ENCODE measurements at places on chromosomes 2 and 18.

DNA sequence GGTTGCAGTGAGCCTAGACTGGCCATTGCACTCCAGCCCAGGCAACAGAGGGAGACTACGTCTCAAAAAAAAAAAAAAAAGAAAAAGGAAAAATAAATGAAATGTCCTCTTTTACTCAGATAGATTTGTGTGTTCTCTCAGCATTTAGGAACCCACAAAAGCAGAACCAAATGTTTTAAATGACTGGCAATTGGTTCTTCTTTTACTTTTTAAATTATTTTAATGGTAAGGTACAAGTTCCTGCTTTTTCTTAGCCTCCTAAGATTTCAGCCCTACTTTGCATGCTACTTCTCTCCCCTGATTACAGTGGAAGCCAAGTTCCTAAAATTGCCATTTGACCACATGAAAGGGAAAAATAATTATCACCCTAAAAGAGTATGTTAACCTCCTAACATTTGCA lies 23.5 kb downstream of the SRSF7 start:
- DNase-seq, result no peak

GRCh38 chr2:20282916-20283592 lies 58.1 kb upstream of the SDC1 start:
- DNase-seq, result no peak

GRCh38 chr2:240762249-240762648 lies 57.8 kb downstream of the KIF1A start:
- DNase-seq, result no peak

DNA sequence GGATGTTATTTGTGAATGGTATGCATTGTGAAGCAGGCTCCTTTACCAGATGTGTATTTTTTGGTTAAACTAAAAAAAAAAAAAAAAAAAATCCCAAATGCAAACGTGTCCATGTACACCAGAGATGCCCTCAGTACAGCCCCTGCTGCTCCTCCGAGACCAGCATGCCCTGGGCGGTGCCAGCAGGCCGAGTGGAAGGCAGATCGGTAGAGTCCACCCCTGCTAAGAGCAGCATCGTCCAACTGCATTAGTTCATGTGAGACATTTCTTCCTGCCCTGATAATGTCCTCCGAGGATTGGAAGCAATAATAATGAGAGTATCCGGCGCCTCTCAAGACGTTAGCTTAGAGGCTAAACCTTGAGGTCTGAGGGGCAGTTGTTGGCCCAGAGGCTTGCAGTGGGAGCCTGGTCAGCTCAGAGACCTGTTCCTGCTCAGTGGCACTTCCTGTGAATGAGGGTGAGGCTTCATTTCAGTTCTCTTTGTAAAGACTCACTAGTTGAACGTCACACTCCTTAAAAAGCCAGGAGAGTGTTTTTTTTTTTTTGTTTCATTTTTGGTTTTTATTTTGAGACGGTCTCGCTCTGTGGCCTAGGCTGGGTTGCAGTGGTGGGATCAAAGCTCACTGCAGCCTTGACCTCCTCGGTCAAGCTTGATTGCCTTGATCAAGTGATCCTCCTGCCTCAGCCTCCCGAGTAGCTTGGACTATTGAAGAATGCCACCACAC lies 5.6 kb downstream of the SLC66A3 start:
- DNase-seq, result no peak

- no peak for DNase-seq
Measured at GRCh38 chr2:9378433-9379390, 44.6 kb downstream of the ITGB1BP1 start.

DNA sequence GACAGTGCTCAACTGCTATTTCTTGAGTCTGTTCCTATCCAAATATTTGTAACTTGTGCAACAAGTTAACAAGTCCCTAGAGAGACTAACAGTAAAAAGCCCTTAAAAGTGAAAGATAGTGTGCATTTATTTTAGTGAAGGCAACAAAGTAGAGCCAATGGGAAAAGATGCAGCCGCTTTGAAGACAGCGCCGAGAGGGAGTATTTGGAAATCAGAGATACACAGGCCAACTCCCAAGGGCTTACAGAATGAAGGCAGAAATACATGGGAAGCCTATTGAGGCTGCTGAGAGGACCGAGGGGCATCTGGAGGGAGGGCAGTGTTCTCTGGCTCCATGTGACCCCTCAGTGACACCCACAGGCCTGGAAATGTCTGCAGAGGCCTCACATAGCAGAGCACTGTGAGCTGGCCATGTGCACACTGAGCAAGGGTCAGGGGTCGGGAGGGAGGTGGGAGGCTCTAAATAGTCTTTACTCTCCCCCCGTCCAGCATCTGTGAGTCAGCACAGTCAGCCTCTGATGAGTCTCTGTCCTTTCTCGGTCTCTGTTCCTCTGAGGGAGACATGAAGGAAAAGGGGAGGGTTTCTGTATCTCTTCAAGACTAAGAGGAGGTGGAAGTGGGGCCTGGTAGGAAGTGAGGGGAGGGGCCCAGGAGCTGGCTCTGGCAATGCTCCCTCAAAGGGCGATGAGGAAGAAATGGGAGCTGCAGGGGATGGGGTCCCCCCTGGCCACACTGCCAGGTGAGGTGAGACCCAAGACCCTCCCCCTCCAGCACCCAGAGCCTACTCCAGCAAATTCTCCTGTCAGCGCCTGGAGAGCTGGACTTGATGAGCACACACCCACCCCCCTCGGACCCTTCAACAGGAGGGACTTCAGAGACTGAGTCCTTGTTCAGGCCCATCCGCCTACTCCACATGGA lies 133.6 kb downstream of the SP3 start:
- DNase-seq, result no peak

- no peak for DNase-seq
Measured at GRCh38 chr2:200353874-200354273, 47.4 kb downstream of the SPATS2L start.

DNA sequence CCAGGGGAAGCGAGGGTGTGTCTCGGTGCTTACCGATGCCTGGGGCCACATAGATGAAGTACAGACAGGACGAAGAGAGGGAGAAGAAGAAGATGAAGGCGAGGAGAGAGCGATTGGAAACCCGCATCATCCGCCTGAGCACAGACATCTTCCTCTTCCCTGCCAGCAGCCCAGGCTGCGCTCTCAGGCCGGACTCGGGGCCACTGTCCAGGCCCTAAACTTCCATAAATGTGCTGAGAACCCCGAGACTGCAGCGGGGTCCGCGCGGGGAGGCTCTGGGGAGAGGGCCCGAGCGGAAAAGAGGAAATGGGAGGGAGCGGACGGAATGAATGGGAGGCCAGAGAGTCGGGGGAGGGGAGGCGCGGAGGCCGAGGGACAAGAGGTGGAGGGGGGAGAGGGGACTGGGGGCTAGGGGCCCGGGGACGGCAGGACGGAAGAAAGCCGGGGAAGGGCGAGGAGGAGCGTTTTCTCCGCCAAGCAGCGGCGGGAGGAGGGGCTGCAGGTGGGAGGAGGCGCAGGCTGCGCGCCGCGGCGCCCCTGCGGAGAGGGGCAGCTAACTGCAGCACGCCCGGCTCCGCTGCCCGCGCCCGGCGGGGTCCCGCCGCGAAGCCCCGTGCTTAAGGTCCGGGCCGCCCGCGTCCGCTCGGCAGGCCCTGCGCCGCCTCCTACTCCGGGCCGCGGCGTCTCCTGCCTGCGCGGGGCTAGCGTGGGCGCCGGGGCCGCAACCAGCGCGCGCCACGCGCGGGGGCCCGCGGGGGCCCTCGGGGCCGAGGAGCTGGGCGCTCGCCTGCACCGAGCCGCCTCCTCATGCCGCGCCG lies at the start of gene B4GALT6:
Gene B4GALT6 (minus strand): TSS at position 303 of the 818 bp plus-strand sequence. CDS start 155 bp downstream, at position 148.
- DNase-seq, result peak; percentile 29

DNA sequence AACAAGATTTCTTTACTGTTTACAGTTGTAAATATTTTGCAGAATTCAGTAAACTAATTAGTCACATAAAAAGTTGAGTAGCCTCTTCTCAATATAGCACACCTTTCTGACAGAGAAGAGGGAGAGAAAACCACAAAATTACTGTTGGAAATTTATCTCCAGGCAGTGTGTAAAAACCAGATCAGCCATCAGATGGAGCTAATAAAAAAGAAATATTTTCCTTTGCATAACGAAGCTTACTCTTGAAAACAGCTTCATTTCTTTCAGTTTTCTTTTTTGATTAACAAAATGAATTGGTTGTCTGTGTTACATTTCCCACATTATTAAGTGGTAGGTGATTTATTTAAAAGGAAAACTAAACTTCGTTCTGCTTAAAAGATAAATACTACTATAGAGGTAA lies 259.3 kb upstream of the KCNJ3 start:
- no peak for DNase-seq

- DNase-seq, result no peak
Measured at GRCh38 chr18:49968644-49969309, 155.4 kb upstream of the ACAA2 start.

DNA sequence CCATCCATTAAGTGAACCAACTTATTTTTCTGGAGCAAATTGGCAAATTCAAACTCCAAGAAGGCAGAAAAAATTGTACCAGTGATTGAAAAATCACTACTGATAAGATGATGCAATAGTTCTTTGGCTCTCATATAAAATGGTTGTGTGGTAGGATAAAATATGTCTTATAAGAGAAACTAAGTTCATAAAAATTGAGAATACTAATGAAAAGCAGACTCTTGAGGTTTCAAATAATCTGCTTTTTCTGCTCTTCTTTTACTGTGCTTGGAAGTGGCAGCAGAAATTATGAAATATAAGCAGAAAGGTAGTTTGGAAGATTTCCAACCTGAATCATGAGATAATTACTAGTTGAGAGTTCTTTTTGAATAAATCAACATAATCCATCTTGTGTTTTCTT lies 61.9 kb downstream of the PPP1R1C start:
- DNase-seq, result no peak

- no peak for DNase-seq
Measured at GRCh38 chr2:162704496-162704895, 134.1 kb downstream of the KCNH7 start.

GRCh38 chr18:46320928-46321711 lies 216.9 kb downstream of the HAUS1 start:
- DNase-seq, result no peak

DNA sequence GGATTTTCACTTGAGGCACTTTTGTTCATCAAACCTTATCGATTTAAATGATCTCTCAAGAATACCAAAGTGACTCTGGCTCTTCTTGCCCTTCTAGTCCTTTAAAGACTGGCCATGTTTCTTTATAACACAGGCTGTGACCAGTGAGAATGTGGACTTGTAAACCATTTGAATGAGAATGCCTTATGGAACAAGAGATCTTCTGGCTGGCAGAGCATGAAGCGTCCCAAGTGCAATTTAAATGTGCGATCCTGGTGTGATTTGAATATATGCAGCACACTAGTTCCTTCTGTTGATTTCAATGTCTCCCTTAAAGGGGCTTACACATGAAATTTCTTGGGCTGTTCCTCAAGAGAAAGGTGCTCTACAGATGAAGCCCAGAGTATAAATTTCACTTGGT lies 262.4 kb upstream of the CCDC68 start:
- DNase-seq, result no peak

DNA sequence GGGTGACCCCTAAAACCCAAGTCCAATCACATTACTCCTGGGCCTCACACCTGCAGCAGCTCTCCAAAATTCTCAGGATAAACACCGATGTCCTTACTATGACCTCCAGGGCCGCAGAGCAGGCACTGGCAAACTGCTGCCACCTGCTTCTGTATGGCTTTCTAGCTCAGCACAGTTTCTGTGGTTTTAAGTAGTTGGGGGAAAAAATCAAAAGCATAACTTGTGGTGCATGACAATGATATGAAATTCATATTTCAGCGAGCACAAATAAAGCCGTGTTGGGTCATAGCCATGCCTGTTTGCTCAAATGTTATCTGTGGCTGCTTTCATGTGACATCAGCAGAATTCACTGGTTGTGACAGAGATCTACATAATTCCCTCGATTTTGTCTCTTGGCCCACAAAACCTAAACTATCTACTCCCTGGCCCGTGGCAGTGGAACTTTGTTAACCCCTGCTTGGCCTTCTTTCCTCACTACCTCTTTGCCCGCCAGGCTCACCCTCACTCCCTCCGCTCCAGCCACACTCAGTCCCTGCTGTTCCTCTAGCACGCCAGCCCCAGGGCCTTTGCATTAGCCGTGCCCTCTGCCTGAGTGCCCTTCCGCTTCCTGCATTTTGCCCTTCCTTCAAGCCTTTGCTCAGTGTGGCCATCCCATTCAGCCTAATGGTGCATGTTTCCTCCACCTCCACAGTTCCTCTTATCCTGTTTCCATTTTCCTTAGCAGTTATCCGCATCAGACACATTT lies 108.3 kb downstream of the AGAP1 start:
- DNase-seq, result no peak

- DNase-seq, result no peak
Measured at GRCh38 chr18:48649231-48649630, 110.4 kb downstream of the CTIF start.

DNA sequence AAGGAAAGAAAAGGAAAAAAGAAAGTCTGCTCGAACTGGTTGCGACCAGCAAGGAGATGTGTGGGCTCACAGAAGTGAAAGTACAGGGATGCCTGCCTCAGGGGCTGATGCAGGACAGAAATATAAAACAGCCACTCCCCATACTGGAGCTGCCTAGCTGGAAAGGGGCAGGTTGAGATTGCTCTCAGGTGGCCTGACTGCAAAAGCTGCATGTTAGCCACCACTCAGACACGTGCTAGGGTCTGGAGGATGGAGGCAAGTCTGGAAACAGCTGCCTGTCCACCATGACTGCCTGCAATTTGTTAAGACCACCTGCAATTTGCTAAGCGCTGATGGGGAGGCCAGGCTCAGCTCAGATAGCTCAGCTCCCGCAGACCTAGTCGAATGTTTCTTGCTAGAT lies 17.9 kb downstream of the B3GNT7 start:
- DNase-seq, result no peak

DNA sequence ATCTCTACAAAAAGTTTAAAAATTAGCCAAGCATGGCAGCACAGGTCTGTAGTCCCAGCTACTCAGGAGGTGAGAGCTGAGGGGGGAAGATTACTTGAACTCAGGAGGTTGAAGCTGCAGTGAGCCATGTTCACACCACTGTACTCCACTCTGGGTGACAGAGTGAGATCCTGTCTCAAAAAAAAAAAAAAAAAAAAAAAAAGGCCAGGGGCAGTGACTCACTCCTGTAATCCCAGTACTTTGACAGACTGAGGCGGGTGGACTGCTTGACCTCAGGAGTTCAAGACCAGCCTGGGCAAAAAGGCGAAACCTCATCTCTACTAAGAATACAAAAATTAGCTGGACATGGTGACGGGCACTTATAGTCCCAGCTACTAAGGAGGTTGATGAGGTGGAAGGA lies 37.0 kb downstream of the PUM2 start:
- DNase-seq, result no peak

DNA sequence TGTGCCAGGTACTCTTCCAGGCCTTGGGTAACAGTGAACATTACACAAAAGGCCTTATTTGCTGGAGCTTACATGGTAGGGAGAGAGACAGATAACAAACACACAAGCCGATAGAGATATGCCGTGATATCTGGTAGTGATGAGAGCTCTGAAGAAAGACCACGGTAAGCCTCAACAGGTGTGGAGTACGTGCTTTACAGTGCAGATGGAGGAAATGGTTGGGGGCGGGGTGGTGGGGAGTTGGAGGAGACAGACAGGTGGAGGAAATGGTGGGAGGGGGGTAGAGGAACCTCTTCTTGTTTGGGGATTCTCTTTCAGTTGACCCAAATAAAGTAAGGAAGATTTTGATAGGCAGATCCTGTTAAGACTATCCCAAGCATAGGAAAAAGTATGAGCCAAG lies 141.1 kb upstream of the ALPP start:
- DNase-seq, result no peak

Measured in activated naive CD8-positive, alpha-beta T cell treated with anti-CD3 and anti-CD28 coated beads, Interleukin-2, amount 50 U/mL, for 24 hours (primary cell).